ENCODE measurements at places on chromosomes 5 and 9. TPM values are rescaled to one million over a fixed set of nuclear protein-coding genes. Genes with fewer than 3 reads are reported as not detected.

GRCh38 chr9:18722882-18723281, 248.9 kb downstream of the ADAMTSL1 start:
- H3K27me3 ChIP-seq: no peaks in the 10 kb centered on the region
- no peak overlapping the region for H3K4me3 ChIP-seq
- H3K4me1 ChIP-seq: peaks cover 11% of the 10 kb centered on the region
- no peak overlapping the region for H3K27ac ChIP-seq

DNA sequence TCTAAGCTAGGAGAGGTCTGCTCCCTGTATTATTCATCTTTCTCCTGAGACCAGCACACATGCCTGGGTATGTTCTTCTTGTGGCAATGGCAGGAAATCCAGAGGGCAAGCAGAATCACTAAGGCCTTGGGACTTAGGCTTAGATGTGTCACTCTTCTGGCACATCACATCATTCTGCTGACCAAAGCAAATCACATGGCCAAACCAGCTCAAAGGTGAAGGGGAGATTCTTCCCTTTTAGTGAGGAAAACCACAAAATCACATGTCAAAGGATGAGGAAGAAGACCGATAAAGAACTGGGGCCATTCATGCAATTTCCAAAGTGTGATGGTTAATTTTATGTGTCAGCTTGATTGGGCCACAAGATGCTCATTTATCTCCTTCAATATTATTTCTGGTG, 5.7 kb upstream of the AGGF1 start:
- H3K36me3 ChIP-seq: no peaks in the 10 kb centered on the region
- H3K4me3 ChIP-seq: no peak overlapping the region
- H3K4me1 ChIP-seq: peaks cover under 1% of the 10 kb centered on the region
- H3K27ac ChIP-seq: no peak overlapping the region
- H3K27me3 ChIP-seq: peaks cover 19% of the 10 kb centered on the region

DNA sequence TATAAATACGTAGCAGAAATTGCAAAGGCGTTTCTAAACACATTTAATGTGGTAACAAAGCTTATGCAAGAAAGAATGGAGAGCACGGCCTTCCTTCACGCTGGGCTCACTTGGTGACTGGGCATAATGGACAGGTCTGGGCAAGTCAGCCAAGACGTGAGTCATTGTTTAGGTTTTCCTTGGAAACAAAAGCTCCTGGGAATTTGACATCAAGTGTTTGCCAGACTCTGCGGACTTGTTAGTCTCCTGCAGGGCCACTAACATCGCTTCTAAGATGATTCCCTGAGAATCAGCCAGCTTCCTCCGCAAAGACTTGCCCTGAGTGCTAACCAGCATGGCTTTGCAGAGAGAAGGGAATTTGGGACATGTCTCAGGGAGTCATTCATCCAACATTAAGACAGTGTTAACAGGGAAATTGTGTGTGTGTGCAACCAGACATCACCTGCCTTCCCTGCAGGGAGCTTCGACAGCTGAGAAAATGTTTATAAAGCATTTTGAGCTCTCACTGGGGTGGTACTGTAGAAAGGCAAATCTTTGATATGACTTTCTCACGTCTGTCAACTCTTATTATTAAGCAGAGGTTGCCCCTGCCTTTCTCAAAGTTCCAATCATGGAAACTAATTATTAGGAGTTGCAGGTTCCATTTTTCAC, 182.5 kb downstream of the NTRK2 start:
- H3K27ac ChIP-seq: no peak overlapping the region
- H3K36me3 ChIP-seq: no peaks in the 10 kb centered on the region
- H3K4me1 ChIP-seq: peaks cover 16% of the 10 kb centered on the region
- H3K4me3 ChIP-seq: no peak overlapping the region

Gene GFM2
- total RNA-seq: 40.4 TPM

Gene ERAP2
- total RNA-seq: 26.8 TPM

Gene LHX6
- total RNA-seq: 5.3 TPM
